Stimulated activated CD4-positive, alpha-beta T cell treated with anti-CD3 and anti-CD28 coated beads, Interleukin-12 subunit alpha, Interleukin-12 subunit beta, amount 100 ng/mL, for 24 hours (primary cell): ENCODE measurements at places on chromosomes 7 and 10.

DNA sequence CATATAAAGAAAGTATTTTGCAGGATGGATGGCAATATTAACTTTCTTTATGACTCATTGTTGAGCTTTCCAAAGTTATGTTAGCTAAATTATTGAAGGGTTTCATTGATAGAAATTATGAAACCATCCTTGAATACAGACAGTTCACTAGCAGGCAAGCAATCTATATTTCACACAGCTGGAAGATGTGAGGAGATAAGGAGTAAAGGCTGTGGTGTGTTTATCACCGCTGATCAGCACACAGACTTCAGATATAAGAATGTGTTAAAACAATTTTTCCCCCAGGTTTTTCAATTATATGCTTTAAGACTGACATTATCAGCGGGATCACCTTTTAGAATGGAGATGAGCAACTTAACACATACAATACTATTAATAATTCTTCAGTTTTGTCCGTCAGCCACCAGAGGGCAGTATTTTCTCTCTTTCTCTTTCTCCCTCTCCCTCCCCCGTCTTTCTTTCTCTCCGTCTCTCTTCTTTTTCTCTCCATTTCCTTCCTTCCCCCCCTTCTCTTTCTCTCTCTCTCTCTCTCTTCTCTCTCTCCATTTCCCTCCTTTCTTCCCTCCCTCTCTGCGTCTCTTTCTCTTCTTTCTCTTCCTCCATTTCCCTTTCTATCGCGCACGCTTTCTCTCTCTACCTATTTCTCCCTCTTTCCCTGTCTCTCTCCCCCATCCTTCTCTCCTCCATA is 62.9 kb upstream of the FAM171A1 start:
- peak; percentile 4 for DNase-seq

- no peak for DNase-seq
Measured at GRCh38 chr10:122149561-122150505, 121.3 kb upstream of the BTBD16 start.

- no peak for DNase-seq
Measured at GRCh38 chr7:84908196-84908793, 278.6 kb downstream of the SEMA3D start.

DNA sequence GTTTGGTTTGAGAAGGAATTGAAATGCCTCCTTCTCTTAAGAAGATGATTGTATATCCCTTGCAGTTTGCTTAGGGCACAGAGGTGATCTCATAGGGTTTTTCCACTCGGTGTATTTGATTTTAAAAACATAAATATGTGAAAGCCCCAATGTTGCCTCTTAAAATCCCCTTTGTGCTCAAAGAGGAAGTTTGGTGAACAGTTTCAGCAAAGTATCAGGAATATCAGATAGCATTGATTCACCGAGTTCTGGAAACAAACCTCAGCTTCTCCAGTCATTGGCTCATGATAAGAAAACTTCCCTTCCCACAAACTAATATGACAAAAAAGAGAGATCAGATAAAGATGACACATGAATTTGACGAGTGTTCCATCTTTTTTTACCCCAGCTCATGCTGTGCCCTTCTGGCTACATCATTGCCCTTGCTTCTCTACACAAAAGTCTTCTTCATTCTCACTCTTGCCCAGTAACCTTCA is 20.1 kb upstream of the SMNDC1 start:
- no peak for DNase-seq

- no peak for DNase-seq
Measured at GRCh38 chr10:92574548-92575261, 812 bp upstream of the IDE start.

GRCh38 chr7:50206453-50207250 is 97.9 kb upstream of the IKZF1 start:
- peak; percentile 52 for DNase-seq

DNA sequence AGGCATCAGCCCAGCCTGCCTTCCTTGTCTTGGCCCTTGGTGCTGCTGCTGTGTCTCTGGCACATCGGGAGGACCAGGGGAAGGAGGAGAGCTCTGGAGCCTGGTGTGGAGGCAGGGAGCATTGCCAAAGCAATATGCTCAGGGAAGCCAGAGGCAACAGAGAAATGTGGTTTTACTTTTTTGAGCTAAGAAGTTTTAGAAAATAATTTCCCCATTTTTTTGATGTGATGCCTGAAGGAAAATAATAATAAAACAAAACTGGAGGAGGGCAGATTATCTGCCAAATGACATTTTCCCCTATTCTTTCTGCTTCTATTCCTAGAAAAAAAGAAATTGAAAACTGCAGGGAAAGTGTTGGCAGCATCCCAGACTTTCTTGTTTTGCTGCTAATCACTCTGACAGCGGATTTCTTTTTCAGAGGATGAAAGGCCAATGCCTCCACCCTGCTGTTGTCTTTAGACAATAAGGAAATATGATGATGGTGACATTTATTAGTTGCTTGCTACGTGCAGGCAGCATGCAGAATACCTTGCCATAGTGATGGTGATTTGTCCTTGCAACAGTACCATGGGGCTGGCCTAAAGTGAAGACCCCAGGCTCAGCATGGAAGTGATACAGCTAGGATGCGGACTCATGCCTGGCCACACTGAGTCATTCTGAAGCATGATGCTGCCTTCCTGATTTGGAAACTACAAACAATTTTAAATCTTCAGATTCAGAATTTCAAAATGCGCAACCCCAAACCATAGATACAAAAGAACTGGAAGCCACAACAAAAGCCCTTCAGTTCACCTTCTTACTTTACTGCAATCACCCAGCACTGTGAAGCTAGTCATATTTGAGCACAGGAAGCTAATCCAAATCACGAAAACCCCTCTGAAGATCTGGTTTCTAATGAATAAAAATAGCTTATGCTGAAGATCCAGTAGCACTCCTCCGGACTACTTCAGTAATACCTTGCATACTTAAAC is 260.2 kb upstream of the TMEM72 start:
- DNase-seq, result no peak

DNA sequence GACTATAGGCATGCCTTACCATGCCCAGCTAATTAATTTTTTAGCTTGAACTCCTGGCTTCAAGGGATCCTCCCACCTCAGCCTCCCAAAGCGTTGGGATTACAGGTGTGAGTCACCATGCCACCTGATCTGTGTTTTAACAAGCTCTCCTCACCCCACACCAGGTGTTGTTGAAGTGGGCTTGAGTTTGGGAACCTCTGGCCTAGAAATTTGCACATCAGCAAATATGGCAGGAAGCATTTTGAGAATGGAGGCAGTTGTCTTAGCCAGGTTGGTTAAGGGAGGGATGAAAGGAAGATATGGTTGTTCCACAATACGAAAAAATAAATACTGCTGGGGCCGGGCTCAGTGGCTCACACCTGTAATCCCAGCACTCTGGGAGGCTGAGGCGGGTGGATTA is 433.1 kb downstream of the TYW1 start:
- DNase-seq, result no peak

DNA sequence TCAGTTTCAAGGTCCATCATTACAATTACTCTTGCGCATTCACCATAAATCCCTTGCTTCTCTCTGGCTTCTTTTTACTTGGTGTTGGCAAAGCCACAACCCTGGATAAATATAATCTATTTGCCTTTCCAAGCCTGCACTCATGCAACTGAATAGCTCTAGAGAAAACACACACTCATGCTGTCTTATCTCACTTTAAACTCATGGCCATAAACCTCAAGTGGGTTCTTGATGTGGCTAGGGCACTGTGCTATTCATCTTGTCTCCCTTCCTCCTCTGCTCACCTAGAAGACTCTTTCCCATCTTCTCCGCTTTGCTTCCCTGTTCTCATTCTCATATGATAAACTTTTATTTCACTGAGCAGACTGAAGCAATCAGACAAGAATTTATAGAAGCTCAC is 165.4 kb upstream of the MTPN start:
- DNase-seq, result no peak

DNA sequence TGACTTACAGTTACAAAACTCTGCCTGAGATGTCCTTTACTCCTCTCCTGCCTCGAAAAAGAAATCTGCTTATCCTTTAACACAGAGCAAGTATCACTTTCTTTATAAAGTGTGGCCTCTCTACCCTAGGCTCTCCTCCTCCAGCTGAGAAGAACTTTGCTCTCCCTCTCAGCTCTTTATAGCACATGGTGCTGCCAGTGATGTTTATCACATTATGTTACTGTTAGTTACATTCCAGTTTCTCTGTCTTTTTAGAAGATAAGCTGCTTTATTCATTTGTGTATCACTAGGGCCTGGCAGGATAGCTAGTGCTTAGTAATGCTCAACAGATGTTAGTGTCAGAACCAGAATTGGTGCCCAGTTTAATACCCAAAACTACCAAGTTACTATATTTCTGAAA is 41.1 kb upstream of the TMEM229A start:
- DNase-seq, result no peak

GRCh38 chr10:43686414-43686813 is 37.7 kb upstream of the ZNF32 start:
- no peak for DNase-seq

- peak; percentile 55 for DNase-seq
Measured at GRCh38 chr7:141585592-141586510, 34.6 kb downstream of the AGK start.

DNA sequence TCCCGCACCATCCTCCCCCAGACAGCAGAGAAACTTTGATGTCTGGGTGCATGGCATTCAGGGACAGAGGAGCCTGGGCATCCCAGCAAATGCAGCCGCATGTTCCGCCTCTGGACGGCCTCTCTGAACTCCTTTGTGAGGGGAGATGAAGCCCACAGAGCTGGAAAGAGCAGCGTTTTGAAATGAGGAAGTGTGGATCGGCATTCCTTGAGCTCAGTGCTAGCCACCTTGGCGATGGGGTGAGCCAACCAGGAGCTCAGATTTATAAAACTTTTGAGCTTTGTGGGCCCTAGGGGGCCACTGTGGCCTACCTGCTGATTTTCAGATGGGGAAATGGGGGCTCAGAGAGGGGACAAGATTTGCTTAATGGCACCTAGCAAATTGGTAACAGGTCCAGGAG is 126.4 kb upstream of the TCF7L2 start:
- DNase-seq, result no peak

DNA sequence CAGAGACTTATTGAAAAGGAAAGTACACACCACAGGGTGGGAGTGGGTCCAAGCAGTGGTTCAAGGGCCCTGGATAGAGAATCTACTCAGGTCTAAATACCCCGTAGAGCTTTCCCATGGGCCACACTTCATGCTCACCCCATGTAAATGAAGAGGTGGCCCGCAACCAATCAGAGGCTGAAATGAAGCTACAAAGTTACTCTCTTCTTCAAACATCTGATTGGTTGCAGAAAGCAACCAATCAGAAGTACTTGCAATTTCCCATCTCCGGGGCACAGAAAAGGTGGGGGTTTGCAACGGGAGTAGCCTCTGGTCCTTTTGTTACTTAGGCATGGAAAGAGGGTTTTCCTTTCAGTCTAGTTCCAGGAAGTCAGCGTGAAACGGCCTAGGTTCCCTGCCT is 15.2 kb upstream of the GALNTL5 start:
- DNase-seq, result no peak

- DNase-seq, result peak; percentile 91
Measured at GRCh38 chr7:66591799-66592596, 36.7 kb upstream of the KCTD7 start.

- no peak for DNase-seq
Measured at GRCh38 chr7:9349625-9350024, 916.2 kb downstream of the NXPH1 start.

- no peak for DNase-seq
Measured at GRCh38 chr10:87760195-87760905, 57.7 kb downstream of the ATAD1 start.

DNA sequence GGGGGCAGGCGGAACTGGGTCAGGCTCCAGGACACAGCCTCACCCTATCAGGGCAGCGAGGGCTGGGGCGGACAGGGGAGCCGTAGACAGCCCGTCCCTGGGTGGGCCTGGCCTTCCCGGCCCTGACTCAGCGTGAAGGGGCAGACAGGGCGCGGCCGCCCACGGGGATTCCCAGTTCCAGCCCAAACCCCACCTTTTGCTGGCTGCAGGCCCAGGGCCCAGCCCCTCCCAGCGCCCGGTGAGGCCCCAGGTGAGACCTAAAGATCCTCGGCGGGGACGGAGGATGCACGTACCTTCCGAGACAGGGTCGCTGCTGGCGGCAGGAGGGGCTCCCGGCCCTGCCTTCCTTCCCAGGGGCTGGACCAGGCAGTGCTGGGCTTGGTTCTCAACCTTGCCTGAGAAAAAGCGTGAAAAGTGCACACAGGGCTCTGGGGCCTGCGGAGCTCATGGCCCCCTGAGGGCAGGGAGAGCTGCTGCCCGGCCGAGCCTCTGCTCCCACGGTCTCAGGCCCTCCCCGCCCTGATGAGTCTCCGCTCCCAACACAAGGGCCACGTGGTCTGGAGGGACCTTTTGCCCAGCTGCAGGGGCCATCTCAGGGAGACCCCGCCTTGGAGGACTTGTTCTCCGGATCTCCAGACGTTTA is 43.9 kb upstream of the DNAJB6 start:
- DNase-seq, result no peak

DNA sequence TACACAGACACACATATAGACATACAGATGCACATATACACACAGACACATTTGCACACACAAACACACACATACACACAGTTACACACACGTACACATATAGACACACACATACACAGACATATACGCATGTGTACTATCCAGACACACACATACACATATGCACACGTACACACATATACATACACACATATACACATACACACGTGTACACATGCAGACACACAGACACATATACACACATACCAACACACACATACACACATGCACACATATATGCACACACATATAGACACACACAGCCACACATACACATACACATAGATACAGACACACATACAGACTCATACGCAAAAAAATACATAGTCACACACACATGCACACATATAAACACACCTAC is 184.2 kb downstream of the PFKFB3 start:
- no peak for DNase-seq

DNA sequence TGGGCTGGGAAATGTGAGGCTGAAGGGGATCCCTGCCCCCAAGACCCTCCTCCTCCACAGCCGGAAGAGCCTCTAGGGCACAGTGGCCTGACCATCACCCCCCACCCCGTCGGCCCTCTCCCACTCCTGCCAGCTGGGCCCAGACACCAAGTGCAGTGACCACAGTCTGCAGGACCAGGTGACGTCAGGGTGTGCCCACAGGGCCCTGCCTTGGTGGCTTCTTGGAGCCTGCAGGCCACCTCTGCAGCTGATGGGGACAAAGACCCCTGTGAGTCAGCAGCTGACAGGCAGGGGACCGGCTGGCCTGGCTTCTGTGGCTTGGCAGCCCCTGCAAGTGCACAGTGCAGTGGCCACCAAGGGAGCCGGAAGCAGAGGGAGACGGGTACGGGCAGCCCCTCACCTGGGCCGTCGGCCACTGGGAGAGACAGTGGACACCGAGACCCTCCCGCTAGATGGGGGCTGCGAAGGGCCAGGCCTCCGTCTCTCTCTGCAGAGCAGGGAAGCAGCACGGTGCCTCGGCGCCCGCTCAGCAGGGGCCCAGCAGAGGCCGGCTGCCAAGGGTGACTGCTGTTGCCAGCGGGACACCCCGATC is 274.6 kb downstream of the ELFN1 start:
- DNase-seq, result no peak

- DNase-seq, result no peak
Measured at GRCh38 chr7:136446751-136447150, 421.7 kb upstream of the CHRM2 start.

GRCh38 chr7:133688483-133689239 is 435.8 kb downstream of the EXOC4 start:
- no peak for DNase-seq
